ENCODE measurements at places on chromosomes 7 and 10.

- DNase-seq, result no peak
Observed at GRCh38 chr10:132974249-132974796, 32.0 kb upstream of the CFAP46 start.

DNA sequence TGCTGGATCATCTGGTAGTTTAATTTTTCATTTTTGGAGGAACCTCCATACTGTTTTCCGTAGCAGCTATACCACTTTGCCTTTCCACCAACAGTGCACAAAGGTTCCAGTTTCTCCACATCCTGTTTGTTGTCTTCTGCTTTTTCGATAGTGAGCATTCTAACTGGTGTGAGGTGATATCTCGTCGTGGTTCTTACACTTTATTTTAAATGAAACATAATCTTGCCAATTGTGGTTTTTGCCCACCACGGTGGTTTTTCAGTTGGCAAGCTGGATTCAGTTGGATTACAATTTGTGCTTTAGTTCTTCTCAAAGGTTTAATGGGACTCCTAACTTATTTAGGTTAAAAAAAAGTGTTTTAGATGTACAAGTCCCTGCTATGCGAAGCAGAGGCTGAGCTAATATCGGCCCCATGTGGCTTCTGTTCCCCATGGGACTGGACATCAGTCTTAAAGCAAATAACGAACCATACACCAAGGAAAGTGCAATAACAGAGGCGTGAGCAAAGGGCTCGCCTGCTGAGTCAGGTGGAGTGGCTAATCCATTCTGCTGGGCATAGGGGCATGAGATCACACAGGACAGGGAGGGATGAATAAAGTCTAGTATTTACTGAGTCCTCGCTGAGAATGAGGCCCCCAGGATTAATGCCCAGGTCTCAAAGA lies 153.6 kb downstream of the AOAH start:
- DNase-seq, result no peak

DNA sequence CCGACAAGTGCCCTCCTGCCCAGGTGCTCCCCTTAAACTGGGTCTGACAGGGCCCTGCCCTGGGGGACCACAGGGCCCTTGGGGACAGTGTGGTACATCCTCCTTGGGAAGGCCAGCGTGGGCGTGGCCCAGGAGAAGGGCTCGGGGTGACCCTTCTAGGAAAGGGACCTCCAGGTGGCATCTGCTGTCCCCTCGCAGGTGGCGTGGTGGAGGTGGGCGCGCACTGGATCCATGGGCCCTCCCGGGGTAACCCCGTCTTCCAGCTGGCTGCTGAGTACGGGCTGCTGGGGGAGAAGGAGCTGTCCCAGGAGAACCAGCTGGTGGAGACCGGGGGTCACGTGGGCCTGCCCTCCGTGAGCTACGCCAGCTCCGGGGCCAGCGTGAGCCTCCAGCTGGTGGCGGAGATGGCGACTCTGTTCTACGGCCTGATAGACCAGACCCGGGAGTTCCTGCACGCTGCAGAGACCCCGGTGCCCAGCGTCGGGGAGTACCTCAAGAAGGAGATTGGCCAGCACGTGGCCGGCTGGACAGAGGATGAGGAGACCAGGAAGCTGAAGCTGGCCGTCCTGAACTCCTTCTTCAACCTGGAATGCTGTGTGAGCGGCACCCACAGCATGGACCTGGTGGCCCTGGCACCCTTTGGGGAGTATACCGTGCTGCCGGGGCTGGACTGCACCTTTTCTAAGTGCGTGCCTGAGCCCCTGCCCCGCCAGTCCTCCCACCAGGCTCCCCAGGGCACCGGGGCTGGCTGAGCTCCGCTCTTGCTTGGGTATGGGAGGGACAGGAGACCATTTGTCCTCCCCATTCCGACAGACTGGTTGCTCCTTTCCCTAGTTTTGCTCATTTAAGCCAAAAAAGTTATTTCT lies 972 bp downstream of the PAOX start:
- no peak for DNase-seq

GRCh38 chr7:34064519-34065158 lies 159.3 kb downstream of the BMPER start:
- no peak for DNase-seq

DNA sequence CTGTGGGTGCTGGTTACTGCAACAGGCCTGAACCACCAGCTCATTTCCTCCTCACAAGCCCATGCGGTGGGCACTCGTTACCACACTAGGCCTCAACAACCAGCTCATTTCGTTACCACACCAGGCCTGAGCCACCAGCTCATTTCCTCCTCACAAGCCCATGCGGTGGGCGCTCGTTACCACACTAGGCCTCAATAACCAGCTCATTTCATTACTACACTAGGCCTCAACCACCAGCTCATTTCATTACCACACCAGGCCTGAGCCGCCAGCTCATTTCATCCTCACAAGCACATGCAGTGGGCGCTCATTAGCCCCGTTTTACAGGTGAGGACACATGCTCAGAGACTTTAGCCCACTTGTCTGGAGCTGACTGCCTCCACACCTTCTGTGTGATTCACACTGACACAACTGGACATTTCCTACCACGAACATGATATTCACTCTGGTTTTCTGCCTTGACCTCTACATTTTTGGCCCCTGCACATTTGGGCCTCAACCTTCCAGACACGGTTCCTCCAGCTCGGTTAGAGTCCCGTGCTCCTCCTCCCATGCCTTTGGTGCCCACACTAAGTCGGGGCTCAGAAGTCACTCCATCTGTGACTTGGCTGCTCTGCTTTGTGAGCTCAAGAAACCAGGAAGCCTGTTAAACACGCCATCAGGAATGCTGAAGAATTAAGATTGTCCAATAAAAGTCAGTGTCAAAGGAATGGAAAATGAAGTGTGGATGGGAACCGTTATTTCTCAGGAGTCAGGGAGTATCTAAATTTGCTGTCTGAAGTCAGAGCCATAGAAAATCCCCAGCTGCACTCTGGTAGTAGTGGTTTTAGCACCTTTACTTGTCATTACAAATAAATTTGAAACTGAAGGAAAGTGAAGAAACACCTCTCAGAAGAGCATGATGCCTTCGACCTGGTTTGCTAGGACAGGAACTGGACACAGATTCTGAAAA lies 55.8 kb upstream of the LANCL2 start:
- DNase-seq, result no peak

- DNase-seq, result no peak
Observed at GRCh38 chr10:117541405-117541908, 1.1 kb upstream of the EMX2 start.

GRCh38 chr7:48515171-48515570 lies 343.9 kb downstream of the ABCA13 start:
- no peak for DNase-seq

DNA sequence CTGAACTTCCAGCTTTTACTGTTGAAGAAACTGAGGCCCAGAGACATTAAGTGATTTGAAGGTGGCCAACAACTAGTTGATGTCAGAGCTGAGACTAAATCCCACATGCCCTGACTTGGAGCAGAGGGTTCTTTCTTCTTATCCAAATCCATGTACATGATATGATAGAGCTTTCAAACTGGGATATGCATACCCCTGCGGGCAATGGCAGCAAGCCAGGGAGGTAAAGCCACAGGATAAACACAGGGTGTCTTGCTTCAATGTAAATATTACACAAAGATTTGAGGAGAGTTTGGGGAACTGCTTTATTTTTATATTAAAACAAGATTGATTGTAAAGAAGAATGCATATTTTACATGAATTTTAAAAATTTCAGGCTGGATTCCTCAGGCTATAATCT lies 2.3 kb upstream of the LRRC72 start:
- DNase-seq, result no peak

DNA sequence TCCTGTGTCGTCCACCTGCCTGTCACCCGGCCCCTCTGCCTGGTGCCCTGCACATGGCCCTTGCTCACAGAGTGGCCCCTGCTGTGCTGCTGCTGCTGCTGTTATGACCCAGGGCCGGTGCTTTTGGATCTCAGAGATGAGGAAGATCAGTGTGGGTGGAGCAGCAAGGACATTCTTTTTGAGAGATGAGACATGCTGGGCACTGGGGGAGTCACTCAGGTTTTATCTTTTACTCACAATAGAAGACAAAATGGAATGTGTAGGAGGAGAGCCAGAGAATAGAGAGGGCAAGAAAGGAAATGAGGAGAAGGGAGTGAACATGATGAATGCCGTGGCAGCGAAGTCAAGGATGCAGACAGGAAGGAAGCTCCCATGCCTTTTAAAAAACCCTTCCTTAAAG lies 611.5 kb upstream of the DPP6 start:
- no peak for DNase-seq

- no peak for DNase-seq
Observed at GRCh38 chr7:74665296-74665938, 7.9 kb downstream of the GTF2I start.

GRCh38 chr7:107125475-107125874 lies 43.3 kb upstream of the HBP1 start:
- DNase-seq, result no peak

DNA sequence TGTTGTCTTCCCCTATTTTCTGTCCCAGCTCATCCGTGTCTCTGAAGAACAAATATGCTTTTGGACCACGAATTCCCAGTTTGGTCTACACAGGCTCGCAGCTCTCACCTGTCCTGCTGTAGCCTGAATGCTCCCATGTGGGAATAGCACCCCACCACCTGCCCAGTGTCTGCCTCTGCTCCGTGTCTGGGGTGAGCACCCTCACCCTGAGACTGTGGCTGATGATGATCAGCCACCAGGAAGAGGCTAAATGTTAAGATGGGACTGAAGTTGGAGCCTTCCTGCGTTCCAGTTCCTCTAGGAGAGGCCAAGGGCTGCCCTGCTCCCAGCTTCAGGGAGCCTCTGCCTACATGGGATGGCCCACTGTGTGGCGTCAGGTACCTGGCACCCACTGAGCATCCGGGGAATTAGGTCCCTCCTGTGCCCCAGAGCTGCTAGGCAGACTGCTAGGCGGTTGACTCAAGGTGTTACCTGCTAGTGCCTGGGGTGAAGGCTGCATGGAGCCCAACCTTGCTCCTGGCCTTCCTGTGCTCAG lies 3.7 kb downstream of the PGAM2 start:
- no peak for DNase-seq

GRCh38 chr10:95391581-95392216 lies 100.9 kb upstream of the PDLIM1 start:
- DNase-seq, result peak; percentile 37

GRCh38 chr10:27744802-27745731 lies 552 bp downstream of the MKX start:
- DNase-seq, result no peak

GRCh38 chr7:28296571-28297483 lies 115.5 kb upstream of the CREB5 start:
- DNase-seq, result no peak

- DNase-seq, result peak; percentile 21
Observed at GRCh38 chr10:58508316-58508715, 4.4 kb upstream of the BICC1 start.

DNA sequence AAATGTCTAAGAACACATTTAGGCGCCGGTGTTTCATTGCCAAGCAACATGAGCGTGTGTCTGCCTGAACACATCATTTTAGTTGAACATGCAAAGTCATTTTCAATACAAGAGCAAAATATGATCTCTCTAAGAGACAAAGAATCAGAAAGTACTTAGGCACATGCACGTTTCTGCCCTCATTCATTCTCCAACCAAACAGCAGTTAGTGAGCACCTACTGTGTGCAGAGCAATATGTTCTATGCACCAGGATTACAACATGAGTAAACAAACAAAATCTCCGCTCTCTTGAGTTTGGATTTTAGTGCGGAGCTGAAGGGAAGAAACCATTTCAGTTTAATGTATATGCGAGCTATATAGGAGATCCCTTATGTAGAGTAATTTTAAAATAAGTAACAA lies 71.6 kb upstream of the KLF6 start:
- DNase-seq, result no peak

DNA sequence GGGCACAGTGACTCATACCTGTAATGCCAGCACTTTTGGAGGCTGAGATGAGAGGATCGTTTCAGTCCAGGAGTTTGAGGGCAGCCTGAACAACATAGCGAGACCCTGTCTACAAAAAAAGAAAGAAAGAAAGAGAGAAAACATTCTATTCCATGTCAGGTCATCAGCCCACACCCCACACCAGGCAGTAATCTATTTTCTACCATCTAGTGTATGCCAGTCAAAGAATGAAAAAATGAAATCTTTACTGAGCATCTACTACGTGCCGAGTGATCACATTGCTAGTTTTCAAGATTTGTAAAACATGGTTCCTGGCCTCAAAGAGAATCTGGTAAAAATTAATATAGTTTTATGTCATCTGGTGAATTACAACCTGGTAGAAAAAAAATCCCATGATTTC lies 3.1 kb upstream of the EPHB4 start:
- DNase-seq, result no peak

- no peak for DNase-seq
Observed at GRCh38 chr7:121832347-121832746, 40.6 kb upstream of the PTPRZ1 start.

DNA sequence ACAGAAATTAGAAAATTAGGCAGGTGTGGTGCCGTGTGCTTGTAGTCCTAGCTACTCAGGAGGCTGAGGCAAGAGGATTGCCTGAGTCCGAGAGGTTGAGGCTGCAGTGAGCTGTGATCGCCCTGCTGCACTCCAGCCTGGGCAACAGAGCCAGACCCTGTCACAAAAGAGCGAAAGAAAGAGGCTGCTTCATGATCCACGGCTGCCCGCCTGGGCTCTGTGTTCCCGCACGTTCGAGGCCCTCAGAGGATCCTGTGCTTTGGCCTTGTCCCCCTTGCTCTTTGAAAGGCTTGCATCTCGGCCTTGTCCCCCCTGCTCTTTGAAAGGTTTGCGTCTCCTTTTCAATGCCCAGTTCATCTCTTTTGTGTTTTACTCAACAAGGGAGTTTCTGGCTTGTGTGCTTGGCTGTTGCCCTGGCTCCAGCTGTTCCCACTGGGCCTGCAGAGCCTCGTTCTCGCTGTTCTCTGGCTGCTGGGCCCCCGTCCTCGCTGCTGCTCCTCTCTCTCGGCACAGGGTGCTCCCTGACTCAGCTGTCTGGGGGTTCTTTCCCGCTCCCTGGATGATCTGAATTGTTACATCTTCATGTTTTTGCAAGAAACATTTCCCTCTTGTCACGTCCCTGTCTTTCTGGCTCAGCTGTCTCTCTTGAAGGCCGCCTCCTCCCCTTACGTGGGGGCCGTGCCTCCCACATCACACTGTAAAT lies 45.1 kb upstream of the INPP5A start:
- DNase-seq, result no peak
